ENCODE measurements at places on chromosomes 16 and 17. TPM values are rescaled to one million over a fixed set of nuclear protein-coding genes. Genes with fewer than 3 reads are reported as not detected.

Gene HOXB1
- total RNA-seq, result not detected

Gene ABI3
- 73.2 TPM for total RNA-seq

Gene PPM1E
- 0.12 TPM for total RNA-seq

Gene ATAD5
- total RNA-seq, result 21.1 TPM

Gene MT1H
- 2.8 TPM for total RNA-seq

Gene OR1A1
- total RNA-seq, result not detected
